ENCODE measurements at places on chromosomes 6 and 20.

DNA sequence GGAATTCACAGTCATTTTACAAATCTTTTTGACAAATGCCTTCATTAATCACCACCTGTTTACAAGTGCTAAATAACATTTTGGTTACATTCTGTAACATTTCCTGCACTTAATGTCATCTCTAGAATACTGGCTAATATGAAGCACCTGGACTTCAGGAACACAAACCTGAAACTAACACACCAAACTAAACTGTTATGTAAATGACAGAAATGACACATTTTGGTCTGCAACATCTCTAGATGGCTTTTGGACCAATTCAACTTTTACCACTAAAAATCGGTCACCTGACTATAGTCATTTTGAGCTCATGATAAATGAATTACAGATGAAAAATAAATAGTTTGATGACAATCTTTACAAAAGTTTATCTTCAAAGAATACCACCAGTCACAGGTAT lies 80.6 kb downstream of the ATG5 start:
- DNase-seq: no peak

DNA sequence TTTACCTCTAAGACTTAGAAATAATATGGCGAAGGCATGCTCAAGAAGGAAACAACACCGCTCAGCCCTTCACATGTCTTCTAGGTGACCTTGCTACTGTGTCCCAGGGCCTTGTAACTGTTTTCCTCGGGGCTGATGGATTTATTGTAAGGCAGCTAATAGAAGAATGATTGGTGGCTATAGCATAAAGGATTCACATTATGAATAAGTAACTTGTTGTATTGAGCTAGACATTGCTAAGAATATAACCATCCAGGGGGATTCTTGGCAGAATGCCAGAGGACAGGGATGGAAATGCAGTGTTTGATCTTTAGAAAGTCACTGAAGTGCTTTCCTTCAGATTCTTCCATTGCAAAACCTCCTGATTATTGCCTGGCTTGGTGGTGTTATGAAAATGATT lies 54.9 kb downstream of the PLEKHG1 start:
- no peak for DNase-seq

- peak; percentile 79 for DNase-seq
Observed at GRCh38 chr6:73461537-73462350, at the start of gene MTO1. Gene MTO1 (plus strand): TSS chr6:73461737. CDS start chr6:73461855, 118 bp downstream.

DNA sequence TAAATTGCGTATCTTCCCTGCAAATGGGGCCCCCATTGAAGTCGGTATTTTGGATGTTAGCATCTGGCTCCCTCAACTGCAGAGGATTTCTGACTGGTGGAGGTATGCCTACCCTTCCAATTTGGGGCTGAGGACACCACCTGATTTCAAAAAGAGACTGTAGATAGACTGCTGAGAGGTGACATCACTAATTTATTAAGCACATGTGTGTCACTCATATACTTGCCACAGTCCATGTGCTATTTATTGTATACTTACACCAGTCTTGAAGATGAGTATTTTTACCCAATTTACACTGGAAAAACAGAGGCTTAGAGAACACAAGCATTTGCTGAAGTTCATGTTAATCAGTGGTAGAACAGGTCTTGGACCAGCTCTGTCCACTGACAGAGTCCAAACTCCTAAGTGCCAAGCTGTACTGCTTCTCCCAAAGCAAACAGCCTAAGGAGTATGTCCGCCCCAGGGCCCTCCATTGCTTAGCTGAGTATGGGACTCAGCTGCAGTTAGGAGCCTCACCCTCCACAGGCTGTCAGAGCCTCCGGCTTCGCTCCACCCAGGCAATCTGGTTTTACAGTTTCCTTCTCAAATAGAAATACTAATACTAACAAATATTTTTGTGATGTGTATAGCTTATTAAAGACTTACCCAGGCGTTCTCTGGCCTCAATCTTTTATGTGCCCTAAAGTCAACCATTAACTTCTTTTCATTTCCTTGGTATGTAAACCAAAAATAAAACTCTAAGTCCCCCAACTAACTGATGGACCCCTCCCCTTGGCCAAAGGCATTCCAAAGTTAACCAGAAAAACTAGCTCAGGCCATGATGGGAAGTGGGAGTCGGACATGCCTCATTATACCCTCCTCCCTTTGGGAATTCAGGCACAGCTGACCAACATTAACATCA lies 17.5 kb downstream of the RIN2 start:
- DNase-seq: no peak

GRCh38 chr20:18258126-18258860 lies 30.0 kb upstream of the ZNF133 start:
- DNase-seq: no peak

DNA sequence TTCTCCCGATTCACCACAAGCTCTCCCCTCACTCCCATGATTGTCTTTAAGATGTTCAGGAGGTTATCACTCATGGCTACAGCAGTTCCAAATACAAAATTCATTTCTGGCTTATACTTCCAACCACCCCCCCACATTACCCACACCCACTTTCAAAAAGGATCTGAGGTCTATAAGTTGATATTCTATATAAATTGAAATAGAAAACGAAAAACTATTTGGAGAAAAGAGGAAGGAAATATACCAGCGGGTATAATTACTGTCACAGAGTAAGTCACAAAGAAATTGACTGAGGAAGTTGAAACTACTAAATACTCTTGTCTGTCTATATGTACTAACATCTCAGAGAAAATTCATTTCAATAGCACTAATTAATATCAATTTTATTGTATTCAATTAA lies 112.7 kb upstream of the TNFAIP3 start:
- DNase-seq: no peak

- no peak for DNase-seq
Observed at GRCh38 chr6:139863964-139864363, 489.5 kb upstream of the CITED2 start.

DNA sequence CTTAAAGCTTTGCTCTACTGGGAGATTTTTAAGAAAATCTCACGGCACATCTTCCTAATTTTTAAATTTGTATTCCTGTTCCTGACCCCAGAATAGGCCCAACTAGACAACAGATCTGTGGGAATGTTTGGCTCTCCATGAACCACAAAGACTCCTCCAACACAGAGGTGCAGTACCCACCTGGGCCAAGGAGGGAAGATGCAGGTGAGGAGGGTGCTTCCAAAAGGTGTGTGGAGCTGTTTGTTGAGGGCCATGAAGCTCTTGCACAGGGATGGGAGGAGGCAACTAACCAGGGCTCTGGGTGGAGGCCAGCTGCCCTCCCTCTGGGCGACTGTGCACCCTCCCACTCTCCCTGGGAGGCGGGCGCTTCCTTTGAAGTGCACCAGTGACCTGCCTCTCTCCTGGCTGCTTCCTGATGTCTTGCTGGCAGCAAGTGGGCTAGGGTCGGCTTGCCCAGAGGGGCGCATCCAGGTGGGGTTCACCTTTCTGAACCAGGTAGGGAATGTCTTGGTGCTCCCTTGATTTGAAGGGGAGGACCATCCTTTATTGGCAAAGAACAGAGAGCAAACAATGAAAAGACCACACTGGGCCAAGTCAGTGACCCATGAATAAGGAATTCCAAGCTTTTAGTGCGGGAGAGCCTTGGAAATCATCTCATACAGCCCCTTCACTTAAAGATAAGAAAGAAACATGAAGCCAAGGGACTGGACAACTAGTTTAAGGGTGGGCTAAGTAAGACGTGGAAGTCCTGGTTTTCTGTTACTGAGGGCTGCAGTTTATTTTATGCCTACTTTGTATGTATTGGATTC lies 76.0 kb downstream of the ANKRD6 start:
- no peak for DNase-seq

- DNase-seq: no peak
Observed at GRCh38 chr6:30988209-30988825, 4.8 kb downstream of the MUC21 start.

GRCh38 chr20:37938181-37938750 lies 35.3 kb downstream of the VSTM2L start:
- no peak for DNase-seq

DNA sequence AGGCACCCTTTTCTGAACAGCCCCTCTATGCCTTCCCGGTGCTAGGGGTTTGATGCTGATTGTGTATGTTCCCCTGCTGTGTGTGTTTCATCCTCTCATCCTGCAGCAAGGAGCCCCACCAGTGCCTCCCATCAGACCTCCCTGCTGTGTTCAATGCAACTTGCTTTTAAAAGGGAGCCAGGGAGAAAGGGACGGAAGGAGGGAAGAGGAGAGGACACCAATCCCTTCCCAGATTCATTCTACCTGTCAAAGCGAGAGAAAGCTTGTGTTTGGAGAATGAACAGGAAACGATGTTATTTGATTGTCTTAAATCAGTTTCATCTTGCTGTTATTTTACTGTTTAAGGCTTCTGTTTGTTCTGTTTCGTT lies 259.2 kb downstream of the ADGB start:
- no peak for DNase-seq

GRCh38 chr6:37625591-37626374 lies 71.9 kb downstream of the MDGA1 start:
- no peak for DNase-seq

- no peak for DNase-seq
Observed at GRCh38 chr6:55569638-55570037, 9.4 kb downstream of the HMGCLL1 start.

- DNase-seq: no peak
Observed at GRCh38 chr6:169079650-169080049, 174.0 kb downstream of the THBS2 start.

GRCh38 chr20:4052139-4052480 lies 36.8 kb upstream of the RNF24 start:
- no peak for DNase-seq

DNA sequence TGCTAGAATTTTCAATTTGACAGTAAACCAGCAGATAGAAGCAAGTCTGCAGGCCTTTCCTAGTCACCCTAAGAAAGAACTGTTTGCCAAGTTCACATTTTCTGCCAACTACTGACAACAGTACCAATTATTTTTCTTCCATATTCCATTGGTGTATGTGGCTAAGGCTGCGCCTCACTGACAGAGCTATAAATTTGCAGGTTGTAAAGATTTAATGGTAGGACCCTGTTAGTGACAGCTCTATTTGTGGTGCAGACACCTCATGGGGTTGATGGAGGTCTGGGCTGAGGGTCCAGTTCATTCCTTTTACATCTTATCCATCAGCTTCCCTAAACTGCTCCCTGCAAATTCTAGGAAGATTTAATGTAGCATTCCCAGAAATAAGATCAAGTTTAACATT lies 228.5 kb downstream of the FRK start:
- no peak for DNase-seq

DNA sequence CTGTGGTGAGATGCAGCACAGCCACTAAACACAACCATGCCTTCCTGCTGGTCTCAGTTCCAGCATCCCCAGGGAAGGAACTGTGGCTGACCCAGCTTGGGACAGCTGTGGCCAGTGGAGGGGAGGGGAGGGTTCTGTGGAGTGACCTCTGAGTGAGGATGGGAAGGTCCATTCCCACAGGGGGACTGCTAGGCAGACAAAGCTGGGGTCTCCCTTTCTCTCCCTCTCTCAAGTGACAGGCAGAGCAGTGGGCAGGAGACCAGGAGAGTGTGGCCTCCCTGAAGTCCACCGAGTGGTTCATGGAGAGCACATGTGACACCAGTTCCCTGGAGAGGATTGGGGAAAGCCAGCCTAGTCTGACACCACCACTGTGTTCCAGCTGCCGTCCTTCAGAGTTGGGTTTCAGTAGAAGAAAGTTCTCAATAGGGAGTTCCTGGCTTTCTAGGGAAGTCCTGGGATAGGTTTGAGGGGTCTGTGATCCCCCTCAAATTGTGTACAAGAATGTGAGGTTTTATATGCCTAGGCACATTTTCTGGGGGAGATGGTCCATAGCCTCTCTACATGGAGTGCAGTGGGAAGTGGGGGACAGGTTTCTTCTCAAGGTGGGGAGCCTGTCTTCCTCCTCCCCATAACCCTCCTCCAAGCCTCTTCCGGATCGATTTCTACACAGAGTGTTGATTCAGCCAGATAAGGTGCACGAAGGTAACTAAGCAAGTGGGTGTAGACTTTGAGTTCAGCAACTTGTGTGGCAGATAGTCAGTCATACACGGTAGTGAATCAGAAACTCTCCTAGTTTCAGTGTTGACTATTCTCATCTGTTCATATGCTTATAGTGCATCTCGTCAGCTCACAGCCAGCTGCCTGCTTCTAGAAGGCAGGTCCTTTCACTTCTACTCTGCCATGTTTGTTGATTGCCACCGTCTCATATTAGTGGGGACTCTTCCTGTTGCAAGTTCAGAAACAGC lies 18.9 kb downstream of the MANBAL start:
- no peak for DNase-seq

- no peak for DNase-seq
Observed at GRCh38 chr20:4026093-4026601, 10.8 kb upstream of the RNF24 start.

DNA sequence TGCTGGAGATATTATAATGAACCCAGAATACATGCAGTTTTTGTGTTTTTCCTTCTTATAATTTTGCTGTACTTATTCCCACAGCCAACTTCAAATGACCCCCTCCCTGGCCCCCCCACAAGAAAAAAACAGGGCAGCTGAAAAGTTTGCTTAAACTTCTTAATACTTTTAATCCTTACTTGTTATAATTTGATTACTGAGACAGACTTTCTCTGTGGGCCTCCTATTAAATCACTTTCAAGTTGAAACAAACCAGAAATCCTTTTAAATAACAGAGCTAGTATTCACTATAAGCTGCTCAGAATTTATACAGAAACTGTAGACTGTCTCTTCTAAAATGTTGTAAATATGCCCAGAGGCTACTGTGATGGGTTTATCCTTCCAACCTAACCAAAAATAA lies 106.3 kb downstream of the CENPW start:
- no peak for DNase-seq

DNA sequence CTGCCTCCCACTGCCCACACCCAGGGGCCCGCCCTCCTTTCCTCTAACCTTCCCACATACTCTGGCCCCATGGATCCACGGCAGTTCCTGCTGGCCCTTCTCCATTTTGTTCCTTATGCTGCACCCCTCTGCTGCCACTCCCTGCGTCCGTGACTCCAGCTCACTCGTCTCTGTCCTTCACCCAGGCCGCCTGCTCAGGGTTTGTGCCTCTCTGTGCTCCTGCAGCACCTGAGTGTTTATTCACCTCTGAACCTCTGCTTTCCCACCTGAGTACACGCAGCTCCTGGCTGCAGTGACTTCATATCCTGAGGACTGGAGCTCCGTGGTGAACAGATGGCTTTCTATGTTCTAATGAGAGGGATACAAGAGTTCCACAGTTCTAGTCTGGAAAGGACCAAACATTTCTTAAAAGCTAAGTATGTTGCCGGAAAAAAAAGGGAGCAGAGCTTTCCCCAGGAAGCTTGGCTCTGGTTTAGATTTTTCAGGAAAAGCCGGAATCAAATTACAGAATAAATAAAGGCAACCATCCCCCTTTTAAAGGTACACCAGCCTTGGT lies 1.5 kb upstream of the GNRH2 start:
- no peak for DNase-seq

Data from type B pancreatic cell (in vitro differentiated cells).